ENCODE measurements at places on chromosomes 6 and 20.
A peak's percentile ranks its signal among the peaks of the same experiment; 100 is the strongest.

- no peak for DNase-seq
Measured at GRCh38 chr20:36231331-36231730, 4.9 kb upstream of the AAR2 start.

DNA sequence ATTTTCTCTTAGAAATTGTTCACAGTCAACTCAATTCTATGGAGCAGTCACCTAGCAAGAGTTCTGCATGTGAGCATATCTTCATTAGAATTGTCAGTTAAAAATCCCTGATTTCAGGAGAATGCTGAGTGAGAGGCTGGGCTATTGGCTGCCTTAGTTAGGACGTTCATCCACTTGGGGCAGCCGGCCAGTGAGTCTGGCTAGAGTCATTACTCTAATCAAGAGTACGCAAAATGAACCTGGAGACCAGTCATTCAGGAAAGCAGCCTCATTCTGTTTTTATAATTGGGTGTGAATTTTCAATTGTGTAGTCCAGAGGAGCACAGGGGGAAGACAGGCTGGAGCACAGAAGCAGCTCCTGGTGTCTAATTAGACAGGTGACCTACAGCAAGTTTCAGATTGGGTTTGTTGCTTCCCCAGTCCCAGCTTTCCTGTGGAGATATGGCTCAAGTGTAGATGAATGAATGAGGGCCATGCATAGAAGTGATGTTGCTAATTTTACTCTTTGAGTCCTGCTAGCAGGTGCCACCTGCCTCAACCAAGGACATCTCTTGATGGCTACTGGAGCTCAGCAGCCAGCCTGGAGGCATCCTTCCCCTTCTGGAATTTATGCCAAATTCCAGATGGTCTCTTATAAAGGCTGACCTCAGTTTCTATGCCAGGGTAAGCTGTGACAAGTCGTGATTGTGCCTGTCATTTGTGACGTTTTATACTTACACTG lies 265.7 kb downstream of the NKAIN2 start:
- peak; percentile 54 for DNase-seq

DNA sequence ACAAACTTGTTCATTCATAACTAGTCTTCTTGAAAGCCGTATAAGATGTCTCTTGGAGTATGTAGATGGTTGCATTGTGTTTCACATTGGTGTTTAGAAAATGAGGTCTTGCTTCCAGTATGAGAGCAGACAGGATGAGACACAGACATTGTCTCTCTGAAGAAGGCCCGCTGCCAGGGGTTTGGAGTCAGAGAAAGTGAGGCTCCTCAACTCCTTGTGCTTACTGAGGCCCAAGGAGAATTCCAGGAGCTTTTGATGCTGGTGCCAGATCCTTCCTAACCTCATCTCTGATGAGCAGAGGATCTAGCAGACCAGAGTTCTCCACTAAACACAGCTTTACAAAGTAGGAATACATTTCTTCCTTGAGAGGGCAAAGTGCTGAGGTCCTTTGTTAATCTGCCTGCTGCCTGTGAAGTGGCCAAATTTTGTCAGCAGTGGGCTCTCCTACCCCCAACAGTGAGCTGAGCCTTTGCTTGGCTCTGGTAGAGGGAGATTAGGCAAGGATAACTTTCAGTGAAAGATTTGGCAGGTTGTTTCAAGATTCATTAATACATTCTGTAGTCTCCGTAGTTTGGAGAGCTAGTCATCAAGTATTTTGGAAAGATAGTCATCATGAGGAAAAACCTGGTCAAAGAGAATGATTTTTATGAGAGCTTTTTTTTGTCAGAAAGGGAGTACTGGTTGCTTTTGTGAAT lies 9.7 kb downstream of the MAPRE1 start:
- DNase-seq = no peak

DNA sequence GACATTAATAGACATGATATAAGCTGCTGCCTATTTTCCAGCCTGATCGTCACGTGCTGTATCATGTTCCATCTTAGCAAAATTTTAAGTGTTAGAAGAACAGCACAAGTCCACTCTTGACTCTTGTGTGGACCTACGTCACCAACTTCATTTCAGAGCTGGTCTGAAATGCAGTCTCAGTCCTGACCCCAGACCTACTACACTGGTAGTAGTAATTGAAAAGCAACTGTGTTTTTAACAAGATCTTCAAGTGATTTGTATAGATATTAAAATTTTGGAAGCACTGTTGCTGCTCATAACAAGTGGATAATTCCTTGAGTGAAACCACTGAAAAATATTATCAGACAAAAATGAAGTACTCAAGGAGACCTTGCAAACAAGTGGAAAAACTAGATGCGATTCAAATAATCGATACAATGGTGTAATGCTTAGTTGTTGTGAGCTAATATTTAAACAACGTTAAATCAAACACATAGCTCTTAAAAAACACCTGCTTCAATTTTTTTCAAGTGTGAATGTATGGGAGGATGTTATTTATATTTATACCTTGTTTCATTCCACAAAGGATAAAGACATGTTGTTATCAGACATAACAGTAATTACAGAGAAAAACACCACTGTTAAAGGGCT lies 110.9 kb upstream of the JAG1 start:
- no peak for DNase-seq

DNA sequence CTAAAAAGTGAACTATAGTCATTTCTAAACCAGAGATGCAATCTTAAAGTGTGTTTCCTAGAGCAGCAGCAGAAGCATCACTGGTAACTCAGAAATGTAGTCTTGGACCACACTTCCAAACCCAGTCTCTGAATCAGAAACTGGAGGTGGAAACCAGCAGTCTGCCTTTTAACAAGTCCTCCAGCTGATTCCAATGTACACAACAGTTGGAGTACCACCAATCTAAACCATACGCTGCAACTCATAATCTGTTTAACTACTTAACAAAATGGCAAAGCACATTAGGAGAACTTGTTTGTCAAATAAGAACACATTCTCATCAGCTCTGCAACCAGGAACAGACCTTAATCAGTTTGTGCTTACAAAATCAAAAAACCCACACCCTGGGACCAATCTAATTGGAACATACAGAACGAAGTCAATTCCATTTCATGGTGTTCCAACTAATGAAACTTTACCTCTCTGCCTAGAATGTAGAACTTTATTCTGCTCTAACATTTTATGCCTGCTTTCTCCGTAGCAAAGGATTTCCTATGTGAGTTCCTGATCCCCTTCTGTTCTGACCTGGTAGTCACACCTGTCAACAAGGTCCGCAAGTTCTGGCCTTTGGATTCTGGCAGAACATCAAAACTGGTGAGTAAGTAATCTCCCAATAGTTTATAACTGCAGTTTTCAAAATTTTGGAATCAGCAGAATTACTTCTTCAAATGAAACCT lies 390.4 kb downstream of the HTR1B start:
- no peak for DNase-seq

GRCh38 chr6:139485742-139486475 lies 111.5 kb upstream of the CITED2 start:
- no peak for DNase-seq
